ENCODE measurements at places on chromosomes 5 and 9.

- no peak for DNase-seq
Measured at GRCh38 chr5:43839218-43839617, 236.2 kb downstream of the NNT start.

GRCh38 chr9:89032661-89033060 is 41.4 kb downstream of the S1PR3 start:
- DNase-seq: no peak

GRCh38 chr5:4831325-4831724 is 308.8 kb upstream of the ADAMTS16 start:
- DNase-seq: no peak

GRCh38 chr5:50501491-50502228 is 60.6 kb upstream of the EMB start:
- peak; percentile 56 for DNase-seq

DNA sequence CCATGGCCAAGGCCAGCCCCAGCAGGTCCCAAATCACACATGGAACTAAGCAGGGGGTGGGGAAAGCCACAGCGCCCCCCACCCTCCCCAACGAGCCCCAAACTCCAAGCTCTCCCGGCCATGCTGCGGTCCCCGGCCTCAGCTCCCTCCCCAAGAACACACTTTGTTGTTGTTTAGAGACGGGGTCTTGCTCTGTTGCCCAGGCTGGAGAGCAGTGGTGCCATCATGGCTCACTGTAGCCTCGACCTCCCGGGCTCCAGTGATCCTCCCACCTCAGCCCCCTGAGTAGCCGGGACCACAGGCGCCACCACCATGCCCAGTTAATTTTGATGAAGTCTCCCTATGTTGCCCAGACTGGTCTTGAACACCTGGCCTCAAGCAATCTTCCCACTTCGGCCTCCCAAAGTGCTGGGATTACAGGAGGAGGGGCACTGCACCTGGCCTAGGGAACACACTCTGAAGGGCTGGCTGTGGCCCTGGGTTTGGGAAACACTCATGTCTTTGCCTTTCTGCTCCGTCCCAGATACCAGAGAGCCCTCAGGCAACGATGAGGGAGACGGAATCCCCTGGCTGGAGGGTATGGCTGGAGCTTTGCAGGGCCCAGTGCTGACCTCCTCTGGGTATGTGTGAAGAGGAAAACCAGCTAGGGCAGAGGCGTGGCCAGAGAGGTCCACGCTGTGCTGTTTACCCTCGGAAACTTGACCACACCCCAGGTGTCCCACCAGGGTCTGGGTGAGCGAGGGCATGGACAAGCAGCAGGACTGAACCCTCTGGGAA is 53.2 kb upstream of the UBAC1 start:
- DNase-seq: no peak

DNA sequence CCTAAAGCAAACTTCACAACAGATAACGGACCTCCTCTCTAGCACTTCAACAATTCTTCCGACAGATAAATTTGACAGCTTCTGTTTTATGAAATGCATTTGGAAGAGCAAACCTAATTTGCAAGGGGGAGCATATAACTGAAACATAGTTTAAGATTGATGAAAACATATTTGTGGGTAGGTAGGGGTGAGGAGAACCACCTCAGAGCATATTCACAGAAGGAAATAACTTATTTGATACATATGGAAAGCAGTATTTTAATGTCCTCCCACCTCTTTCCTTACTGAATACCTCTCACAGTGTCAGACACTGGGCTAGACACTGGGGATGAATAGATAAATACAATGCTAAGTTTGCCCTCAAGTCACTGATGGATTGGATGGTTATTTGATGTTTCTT is 384.8 kb downstream of the MAT2B start:
- DNase-seq: no peak

GRCh38 chr9:73541923-73542322 is 390.3 kb downstream of the ANXA1 start:
- DNase-seq: no peak

GRCh38 chr5:179290681-179291540 is 54.4 kb downstream of the ADAMTS2 start:
- DNase-seq: no peak

- DNase-seq: no peak
Measured at GRCh38 chr5:8528106-8528505, 659.2 kb downstream of the MTRR start.

GRCh38 chr5:126437721-126438120 is 14.5 kb downstream of the GRAMD2B start:
- DNase-seq: no peak

DNA sequence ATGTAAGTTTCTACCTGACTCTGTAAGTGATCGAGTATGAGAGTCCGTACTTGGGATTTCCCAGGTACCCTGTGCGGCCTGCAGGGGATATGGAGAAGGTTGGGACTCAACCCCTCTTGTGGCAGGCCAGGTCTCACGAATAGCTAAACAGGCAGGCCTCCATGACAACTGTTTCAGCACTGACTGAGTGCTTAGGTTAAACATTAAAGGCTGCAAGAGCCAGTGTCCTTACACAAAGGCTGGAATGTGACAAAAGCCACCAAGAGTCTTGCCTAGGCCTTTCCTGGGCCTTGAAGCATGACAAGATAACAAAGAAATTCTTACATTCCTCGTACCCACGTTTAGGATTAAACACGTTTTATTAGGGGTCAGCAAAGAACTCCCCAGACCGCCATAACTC is 58.6 kb downstream of the THBS4 start:
- DNase-seq: no peak

DNA sequence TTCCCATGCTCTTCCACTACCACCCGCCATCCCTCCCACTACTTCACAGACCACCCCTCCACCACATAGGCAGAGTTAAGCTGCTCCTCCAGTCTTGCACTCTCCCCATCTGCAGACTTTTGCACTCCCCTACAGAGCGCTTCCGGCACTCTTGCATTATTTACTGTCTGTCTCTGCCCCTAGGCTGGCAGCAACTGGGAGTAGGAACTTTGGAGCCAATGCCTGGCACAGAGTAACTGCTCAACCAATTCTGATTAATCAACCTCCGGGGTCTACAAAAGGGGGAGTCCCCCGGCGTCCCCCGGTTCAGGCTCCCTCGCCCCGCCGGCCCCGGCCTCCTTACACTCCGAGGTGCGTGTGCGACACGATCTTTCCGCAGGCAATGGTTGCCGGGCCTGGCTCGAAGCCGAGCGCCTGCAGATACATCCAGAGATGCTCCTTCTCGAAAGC is 498 bp downstream of the HAUS6 start:
- DNase-seq: peak; percentile 51

Measured in RPMI8226 (cell line).